ENCODE measurements at places on chromosomes 3 and 15.
A peak's percentile ranks its signal among the peaks of the same experiment; 100 is the strongest.

GRCh38 chr15:45139770-45140169 is 10.0 kb downstream of the DUOX1 start:
- peaks cover 3% of the 10 kb centered on the region for H3K4me1 ChIP-seq
- H3K27me3 ChIP-seq: no peaks in the 10 kb centered on the region
- H3K36me3 ChIP-seq: no peaks in the 10 kb centered on the region
- no peak for DNase-seq
- no peak overlapping the region for H3K4me3 ChIP-seq

DNA sequence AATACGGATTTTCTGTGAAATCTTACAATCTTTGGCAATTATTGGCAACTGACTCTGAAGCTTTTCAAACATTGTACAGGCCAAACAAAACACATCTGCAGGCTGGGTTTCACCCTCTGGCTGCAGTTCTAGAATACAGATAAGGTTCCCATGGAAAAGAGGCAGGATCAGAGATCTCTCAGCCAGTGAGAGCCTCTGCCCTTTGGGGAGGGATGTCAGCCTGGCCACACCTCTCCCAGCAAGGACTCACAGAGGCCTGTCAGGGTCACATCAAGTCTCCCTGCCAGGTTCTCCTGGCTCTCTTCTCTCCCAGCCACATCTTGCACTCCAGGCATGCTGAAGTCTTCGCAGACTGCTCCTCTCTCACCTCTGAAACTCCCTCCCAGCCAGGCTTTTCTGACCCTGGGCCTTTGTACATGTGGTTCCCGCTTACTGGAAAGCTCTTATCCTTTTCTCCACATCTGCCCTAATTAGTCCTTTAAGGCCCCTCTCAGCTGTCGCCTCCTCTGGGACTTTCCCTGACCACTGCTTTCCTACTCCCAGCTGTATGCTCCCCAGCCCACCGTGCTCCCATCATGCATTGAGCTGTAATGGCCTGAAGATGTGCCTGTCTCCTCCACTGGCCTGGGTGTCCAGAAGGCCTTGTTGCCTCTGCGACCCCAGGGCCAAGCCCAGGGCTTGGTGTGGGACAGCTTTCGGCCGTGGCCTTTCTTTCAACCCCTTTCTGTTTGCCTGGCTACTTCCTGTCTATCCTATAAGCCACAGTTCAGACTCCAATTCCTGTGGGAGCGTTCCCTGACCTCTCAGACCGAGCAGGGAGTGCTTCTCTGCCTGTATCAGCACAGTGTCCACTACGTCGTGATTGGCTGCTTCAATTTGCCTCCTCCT is 4.3 kb downstream of the RBP1 start:
- no peaks in the 10 kb centered on the region for H3K36me3 ChIP-seq
- peak overlapping the region; percentile 57 for H3K27ac ChIP-seq
- no peak for DNase-seq
- H3K4me3 ChIP-seq: no peak overlapping the region
- H3K4me1 ChIP-seq: no peaks in the 10 kb centered on the region
- no peaks in the 10 kb centered on the region for H3K27me3 ChIP-seq

DNA sequence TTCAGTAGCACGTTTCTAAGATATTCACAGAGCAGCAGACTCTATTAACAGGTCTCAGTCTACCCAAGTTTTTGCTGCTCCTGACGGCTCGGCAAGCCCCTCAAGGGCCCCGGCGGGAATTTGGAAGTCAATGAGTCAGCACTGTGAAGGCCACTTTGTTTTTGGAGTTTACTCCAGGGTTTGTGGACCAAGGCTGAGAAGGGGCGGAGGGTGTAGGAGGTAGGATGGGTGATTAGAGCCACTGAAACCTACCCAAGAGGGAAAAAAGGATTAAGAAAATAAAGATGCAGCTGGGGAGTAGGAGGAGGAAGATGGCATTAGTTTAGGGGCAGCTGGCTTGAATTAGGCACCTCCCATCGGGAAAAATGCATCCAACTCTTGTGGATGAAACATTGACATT is 87.6 kb downstream of the BDH1 start:
- H3K36me3 ChIP-seq: no peaks in the 10 kb centered on the region
- H3K27ac ChIP-seq: peak overlapping the region; percentile 76
- H3K27me3 ChIP-seq: no peaks in the 10 kb centered on the region
- no peak overlapping the region for H3K4me3 ChIP-seq
- no peak for DNase-seq

DNA sequence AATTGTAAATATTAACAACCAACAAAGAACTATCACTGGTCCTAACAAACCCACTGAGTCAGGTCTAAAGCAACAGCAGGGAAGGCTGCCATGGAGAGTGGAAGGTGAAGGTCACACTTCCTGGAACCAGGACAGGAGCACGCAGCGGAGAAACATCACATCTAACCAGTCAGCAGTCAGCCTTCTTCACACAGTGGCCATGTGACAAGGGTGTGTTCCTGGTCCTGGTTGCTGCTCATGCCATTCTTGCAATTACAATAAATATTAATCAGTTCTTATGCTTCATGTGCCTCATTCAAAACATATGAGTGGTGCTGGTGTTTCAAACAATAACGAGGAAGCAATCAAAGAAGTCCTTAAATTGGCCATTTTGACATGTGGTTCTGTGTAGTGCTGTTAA is 162.8 kb downstream of the ARRDC4 start:
- no peaks in the 10 kb centered on the region for H3K4me1 ChIP-seq
- no peak for DNase-seq
- H3K27ac ChIP-seq: no peak overlapping the region

- no peaks in the 10 kb centered on the region for H3K4me1 ChIP-seq
- H3K4me3 ChIP-seq: no peak overlapping the region
- no peaks in the 10 kb centered on the region for H3K36me3 ChIP-seq
- no peak overlapping the region for H3K27ac ChIP-seq
These were observed 5.1 kb downstream of the PDCD10 start for GRCh38 chr3:167729591-167729990.

GRCh38 chr3:156732261-156732660 is 57.9 kb downstream of the TIPARP start:
- DNase-seq: no peak
- H3K27me3 ChIP-seq: no peaks in the 10 kb centered on the region
- no peak overlapping the region for H3K27ac ChIP-seq
- no peaks in the 10 kb centered on the region for H3K36me3 ChIP-seq

GRCh38 chr3:4754180-4755086 is 224.8 kb upstream of the BHLHE40 start:
- no peak overlapping the region for H3K4me3 ChIP-seq
- no peaks in the 10 kb centered on the region for H3K36me3 ChIP-seq
- peaks cover 4% of the 10 kb centered on the region for H3K4me1 ChIP-seq
- DNase-seq: no peak
- peak overlapping the region; percentile 10 for H3K27ac ChIP-seq

DNA sequence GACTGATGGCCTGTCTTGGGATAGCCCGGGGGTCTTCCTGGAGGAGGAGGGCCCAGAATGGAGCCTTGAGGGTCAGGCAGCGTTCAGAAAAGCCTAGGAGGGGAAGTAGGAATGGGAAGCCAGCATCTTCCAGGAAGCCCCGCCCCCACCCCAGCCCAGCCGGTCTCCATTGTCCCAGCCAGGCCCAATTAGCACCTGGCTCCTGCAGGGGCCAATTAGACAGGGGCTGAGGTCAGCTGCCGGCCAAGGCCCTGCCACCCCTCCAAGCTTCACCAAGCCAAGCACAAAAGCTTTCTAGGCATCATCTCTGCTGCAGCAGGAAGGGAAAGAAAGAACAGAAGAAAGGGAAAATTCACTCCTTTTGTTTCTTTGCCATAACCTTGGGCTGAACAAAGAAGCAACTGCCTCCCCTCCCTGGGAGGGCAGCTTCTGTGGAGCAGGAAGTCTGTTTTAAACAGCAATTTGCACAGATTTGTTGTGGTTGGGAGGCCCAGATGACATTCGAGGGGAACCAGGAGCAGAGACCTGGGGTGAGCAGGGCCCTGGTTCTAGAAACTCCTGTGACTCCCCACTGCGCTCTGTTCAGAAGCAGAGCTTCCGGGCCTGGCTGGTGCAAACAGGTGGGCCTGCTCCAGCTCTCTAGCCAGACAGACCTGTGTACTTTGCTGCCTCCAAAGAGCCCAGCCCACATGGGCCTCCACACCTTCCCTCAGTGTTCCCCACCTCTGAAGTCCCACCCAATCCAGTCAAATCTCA is 47.7 kb downstream of the CYP11A1 start:
- no peaks in the 10 kb centered on the region for H3K27me3 ChIP-seq
- no peak overlapping the region for H3K27ac ChIP-seq
- H3K4me3 ChIP-seq: no peak overlapping the region
- DNase-seq: no peak
- no peaks in the 10 kb centered on the region for H3K4me1 ChIP-seq

GRCh38 chr3:99509224-99509623 is 129.2 kb upstream of the COL8A1 start:
- no peak overlapping the region for H3K4me3 ChIP-seq
- no peak for DNase-seq
- H3K4me1 ChIP-seq: no peaks in the 10 kb centered on the region
- no peaks in the 10 kb centered on the region for H3K27me3 ChIP-seq
- no peaks in the 10 kb centered on the region for H3K36me3 ChIP-seq
- H3K27ac ChIP-seq: no peak overlapping the region

GRCh38 chr3:175648899-175649298 is 789.8 kb downstream of the NAALADL2 start:
- no peaks in the 10 kb centered on the region for H3K27me3 ChIP-seq
- H3K36me3 ChIP-seq: no peaks in the 10 kb centered on the region
- no peak for DNase-seq
- H3K4me3 ChIP-seq: no peak overlapping the region
- no peaks in the 10 kb centered on the region for H3K4me1 ChIP-seq

DNA sequence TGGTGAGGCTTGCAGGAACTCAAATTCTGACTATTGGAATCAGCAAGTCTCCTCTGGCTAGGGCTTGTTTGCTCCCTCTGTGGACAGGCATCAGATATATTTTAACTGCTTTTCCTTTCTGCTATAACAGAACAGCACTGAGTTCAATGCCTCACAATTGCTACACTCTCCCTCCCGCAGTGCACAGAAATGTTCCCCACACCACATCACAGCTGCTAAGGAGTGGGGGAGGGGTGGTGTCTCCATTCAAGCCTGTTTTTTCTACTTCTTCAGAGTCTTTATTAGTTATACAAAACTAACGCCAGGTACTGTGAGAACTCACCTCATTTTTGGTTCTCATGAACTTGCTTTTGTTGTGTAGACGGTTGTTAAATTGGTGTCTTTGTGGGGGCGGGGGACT is 68.5 kb downstream of the BCHE start:
- H3K27me3 ChIP-seq: no peaks in the 10 kb centered on the region
- DNase-seq: no peak
- no peak overlapping the region for H3K27ac ChIP-seq
- H3K4me1 ChIP-seq: no peaks in the 10 kb centered on the region
- H3K4me3 ChIP-seq: no peak overlapping the region

DNA sequence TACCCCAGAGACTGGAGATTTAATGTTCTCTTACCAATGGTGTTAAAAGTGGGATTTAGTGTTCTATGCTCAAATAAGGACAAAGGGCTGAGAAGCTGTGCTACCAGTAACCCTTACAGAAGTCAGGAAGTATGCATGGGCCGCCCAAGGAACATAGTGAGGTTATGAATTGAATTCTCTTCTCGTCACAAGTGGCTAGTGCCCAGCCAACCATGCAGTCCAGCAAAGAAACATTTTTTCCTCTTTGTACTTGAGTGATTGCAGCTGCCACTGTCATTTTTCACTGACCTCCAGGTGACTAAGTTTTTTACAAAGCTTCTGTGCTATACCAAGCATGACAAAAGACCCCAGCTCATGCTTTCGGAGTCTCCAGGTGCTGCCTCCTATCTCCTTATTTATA is 110.6 kb upstream of the DCBLD2 start:
- H3K27ac ChIP-seq: no peak overlapping the region
- no peak overlapping the region for H3K4me3 ChIP-seq
- DNase-seq: no peak
- H3K36me3 ChIP-seq: no peaks in the 10 kb centered on the region
- no peaks in the 10 kb centered on the region for H3K4me1 ChIP-seq
- H3K27me3 ChIP-seq: no peaks in the 10 kb centered on the region

GRCh38 chr3:59192473-59192872 is 142.6 kb upstream of the CFAP20DC start:
- no peak overlapping the region for H3K27ac ChIP-seq
- no peaks in the 10 kb centered on the region for H3K4me1 ChIP-seq
- H3K4me3 ChIP-seq: no peak overlapping the region
- H3K27me3 ChIP-seq: no peaks in the 10 kb centered on the region

DNA sequence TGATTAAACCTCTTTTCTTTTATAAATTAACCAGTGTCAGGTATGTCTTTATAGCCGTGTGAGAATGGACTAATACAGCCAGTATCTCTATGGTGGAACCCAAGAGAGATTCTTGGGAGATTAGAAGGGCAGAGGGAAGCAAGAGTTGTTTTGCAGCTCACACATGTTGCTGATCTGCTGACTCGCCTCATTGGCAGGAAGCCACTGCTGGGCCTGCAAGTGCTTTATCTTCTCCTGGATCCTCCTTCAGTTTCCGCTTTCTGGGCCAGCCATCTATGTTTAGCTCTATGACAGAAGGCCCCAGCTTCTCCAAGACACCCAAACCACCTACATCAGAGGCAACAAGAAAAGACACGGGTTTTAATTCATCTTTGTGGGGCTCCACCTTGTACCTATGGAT is 23.4 kb upstream of the GALNT15 start:
- no peaks in the 10 kb centered on the region for H3K36me3 ChIP-seq
- H3K27me3 ChIP-seq: no peaks in the 10 kb centered on the region
- DNase-seq: peak; percentile 68
- H3K27ac ChIP-seq: no peak overlapping the region

GRCh38 chr3:115280506-115280905 is 133.4 kb upstream of the ZBTB20 start:
- no peak for DNase-seq
- H3K4me1 ChIP-seq: no peaks in the 10 kb centered on the region
- H3K27me3 ChIP-seq: no peaks in the 10 kb centered on the region
- H3K27ac ChIP-seq: no peak overlapping the region

- no peak for DNase-seq
- H3K36me3 ChIP-seq: no peaks in the 10 kb centered on the region
- no peak overlapping the region for H3K27ac ChIP-seq
- H3K4me1 ChIP-seq: no peaks in the 10 kb centered on the region
- H3K4me3 ChIP-seq: no peak overlapping the region
- no peaks in the 10 kb centered on the region for H3K27me3 ChIP-seq
These were observed 7.5 kb upstream of the UBL7 start for GRCh38 chr15:74468341-74469032.

DNA sequence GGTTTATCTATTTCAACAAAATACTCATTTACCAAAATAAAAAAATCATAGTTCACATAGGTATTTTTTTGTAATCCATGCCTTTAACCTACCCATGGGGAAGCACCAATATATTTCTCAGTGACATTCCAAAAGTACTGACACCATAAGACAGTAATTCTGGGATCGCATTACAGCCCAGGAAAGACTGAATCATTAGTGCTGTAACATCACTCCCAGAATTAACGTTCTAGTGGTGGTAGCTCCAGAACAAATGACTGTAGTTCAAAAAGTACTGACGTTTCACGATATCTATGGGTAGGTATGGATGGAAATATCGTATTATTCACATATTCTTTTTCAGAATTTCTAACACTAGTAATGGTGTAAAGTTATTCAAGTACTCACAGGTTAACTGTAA is 54.3 kb upstream of the NEK10 start:
- H3K27ac ChIP-seq: no peak overlapping the region
- DNase-seq: no peak
- no peaks in the 10 kb centered on the region for H3K4me1 ChIP-seq
- H3K36me3 ChIP-seq: no peaks in the 10 kb centered on the region

Data from Peyer's patch (tissue), 4 donors.